AG08395 (cell line): ENCODE measurements at places on chromosomes 2 and 18.

GRCh38 chr18:51537487-51537886 lies 340.0 kb upstream of the MEX3C start:
- no peak for DNase-seq

DNA sequence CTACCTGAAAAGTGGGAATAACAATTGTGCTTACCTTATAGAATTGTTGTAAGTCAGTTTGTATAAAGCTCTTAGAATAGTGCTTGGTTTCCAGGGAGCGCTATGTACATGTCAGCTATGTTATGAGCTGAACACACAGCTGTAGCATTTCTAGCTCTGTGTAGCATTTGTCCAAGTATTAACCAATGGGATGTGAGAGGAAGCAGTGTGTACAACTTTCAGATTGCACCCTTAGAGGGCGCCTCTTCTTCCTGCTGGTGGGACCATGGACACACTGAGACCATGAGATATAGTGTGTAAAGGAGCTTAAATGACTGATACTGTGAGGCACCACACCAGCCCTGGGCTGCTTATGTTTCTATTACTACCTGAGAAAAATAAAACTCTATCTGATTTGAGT lies 380.2 kb downstream of the LNPK start:
- no peak for DNase-seq

DNA sequence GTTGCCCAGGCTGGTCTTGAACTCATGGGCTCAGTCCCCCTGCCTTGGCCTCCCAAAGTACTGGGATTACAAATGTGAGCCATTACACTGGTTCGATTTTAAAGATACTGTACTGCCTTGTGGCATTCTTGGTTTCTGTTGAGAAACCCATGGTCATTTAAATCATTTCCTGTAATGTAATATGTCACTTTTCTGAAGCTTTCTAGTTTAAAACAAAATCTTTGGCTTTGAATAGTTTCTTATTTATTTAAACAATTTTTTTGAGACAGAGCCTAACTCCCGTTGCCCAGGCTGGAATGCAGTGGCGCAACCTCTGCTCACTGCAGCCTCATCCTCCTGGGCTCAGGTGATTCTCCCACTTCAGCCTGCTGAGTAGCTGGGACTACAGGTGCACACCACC lies 8.9 kb downstream of the ZNF512 start:
- DNase-seq = no peak

- no peak for DNase-seq
Observed at GRCh38 chr2:232026910-232027309, 65.4 kb downstream of the DIS3L2 start.

- no peak for DNase-seq
Observed at GRCh38 chr2:156343096-156343939, 10.8 kb upstream of the NR4A2 start.

- no peak for DNase-seq
Observed at GRCh38 chr2:176094349-176094748, 1.8 kb downstream of the HOXD13 start.

DNA sequence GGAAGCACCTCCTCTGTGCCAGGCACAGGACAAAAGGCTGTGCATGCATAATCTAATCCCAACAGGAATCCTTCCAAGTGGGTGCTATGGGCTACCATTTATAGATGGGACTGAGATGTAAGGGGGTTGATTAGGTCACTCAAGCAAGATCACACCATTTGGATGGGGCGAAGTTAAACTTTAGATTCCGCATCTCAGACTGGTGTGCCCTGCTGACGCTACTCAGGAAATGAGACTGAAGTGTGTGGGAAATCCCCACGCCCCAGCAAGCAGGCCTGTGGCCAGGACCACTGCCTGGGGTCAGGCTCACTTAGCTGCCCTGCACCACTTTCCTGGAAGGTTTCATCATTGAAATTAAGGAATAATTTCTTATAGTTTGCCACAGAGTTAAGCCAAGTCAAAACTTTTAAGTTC lies 70.5 kb upstream of the PPP1CB start:
- no peak for DNase-seq

- DNase-seq = no peak
Observed at GRCh38 chr2:96105152-96105915, 11.0 kb downstream of the ADRA2B start.

GRCh38 chr18:41150316-41150715 lies 804.7 kb upstream of the PIK3C3 start:
- no peak for DNase-seq

GRCh38 chr2:231312066-231312465 lies 83.4 kb upstream of the B3GNT7 start:
- DNase-seq = no peak

GRCh38 chr2:7264791-7265190 lies 347.6 kb downstream of the RNF144A start:
- DNase-seq = no peak

GRCh38 chr2:43109261-43109743 lies 117.1 kb downstream of the ZFP36L2 start:
- DNase-seq = no peak

DNA sequence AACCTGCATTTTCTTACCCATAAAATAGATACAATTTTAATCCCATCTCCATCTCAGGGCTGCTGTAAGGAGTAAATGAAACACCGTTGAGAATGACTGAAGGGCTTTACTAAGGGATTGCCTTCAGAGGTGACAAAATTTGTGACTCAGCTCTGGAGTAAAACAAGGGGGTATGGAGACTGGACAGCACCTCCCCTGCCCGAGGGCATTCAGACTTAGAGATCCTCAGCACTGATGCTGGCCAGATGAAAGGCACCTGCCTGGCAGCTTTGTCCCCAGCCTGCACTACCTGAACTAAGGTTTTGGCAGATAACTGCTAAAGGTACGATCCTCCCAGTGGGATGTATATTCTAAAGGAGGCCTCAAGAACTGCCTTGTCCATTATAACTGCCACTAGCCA lies 105.9 kb upstream of the STPG4 start:
- DNase-seq = no peak

- DNase-seq = peak; percentile 47
Observed at GRCh38 chr18:40877096-40877495, 1077.9 kb upstream of the PIK3C3 start.

DNA sequence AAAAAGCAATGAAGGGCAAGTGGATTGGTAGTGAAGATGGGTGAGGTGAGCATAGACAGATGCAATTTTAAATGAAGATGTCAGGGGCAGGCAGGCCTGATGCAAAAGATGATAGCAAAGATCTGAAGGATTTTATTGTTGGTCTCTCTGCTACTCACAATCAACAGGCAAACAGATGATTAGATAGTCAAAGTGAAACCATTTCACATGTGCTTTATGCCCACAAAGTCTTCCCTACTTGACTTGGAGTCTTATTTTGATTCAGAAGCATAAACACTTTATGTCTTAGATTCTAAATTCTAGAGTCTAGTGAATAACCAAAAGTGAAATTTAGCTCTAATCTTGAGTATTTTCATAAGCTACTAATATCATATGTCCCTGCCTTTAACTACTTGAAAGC lies 153.8 kb upstream of the HNRNPA3 start:
- no peak for DNase-seq

DNA sequence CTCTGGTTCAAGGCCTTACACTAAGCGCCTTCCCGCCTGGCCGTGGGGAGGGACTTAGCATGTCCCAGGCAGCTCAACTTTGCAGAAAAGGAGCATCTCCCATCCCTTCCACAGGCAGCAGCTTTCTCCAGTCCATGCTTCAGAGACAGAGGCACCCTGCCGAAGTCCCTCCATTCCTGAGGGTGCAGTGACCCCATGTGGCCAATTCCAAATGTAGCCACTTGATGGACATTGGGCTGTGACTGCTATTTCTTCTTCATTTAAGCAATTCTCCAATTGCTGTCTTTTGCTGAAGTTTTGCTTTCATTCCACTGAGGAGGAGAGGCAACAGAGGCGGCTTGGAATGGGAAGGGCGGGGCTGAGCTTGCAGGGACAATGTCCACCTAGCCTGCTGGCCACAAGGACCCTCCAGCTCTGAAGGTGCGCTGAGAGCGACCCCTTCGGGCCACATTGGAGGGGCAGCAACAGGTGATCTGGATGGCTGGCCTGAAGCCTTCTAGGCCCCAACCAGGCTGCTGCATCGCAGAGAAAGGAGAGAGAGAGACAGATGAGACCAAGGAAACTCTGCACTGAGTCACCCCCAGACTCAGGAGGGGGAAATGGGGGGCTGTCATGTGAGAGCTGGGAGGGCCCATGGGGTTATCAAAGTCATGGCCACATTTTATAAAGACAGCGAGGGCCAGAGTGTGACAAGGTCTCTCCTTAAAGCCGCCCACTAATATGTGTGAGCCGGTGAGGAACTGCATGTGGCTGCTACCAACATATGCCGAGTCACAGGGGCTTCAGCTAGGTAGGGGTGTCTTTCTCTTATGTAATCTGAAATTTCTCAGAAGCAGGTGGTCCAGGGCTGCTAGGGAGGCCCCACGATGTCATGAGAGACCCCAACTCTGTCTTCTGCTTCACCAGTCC lies 61.3 kb downstream of the LONRF2 start:
- peak; percentile 89 for DNase-seq

- DNase-seq = no peak
Observed at GRCh38 chr2:120720231-120720630, 15.4 kb upstream of the GLI2 start.

DNA sequence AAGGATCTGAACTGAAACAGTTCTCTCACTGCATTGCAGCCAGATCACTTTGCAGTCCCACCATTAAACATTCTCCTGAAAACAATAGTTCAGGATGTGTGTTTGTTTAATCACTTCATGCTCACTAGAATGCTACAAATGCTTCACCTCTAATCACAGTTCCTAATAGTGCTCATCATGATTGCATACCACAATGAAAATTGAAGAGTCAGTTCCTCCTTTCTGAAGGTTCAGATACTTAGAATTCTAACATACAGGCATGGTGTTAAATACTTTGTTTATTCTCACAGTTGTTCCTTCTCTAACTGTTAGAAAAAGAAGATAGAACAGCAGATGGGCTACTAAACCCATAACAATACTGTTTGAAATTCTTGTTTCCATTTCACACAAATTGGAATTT lies 622.3 kb upstream of the ACVR2A start:
- no peak for DNase-seq

DNA sequence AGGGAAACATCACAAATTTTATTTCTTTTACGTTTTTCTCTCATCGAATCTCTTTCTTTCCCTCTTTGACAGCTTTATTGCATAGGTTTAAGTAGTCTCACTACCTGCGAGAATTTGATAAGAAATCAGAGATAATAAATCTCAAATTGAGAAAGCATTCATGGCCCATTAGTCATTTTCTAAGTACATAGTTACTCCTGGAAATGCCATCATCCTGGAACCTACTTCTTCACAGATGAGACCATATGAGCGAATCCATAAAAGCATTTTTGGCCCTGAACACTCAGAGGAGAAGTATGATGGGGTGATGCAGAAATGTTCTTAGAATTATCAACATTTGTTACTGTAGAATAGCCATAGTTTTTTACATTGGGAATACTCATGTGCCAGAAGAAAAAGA lies 138.0 kb upstream of the ARHGAP28 start:
- DNase-seq = no peak

DNA sequence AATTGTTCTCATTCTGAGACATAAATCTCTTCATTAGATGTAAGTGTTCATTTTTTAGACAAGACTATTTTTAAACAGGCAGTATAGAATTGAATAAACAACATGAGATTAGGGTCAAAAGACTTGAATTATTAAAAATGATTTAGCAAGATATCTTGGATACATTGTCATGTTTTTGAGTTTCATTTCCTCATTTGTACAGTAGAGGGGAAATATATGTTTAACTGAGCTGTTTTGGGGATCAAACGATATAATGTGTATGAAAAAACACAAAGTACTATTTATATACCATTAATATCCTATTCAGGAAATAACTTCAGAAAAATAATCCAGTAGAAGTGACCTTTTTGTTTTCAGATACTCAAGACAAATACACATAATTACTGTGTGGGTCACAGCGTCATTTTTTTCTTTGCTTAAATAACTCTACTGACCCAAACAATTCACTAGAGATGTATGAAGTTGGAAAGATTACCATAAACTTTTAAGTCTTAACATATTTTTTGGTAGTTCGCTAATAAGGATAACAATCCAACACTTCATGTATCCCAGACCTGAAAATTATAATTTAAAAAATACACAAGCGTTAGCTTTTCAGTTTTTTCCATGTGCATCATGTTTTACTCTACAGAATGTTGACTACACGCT lies 896 bp upstream of the ASXL3 start:
- no peak for DNase-seq

DNA sequence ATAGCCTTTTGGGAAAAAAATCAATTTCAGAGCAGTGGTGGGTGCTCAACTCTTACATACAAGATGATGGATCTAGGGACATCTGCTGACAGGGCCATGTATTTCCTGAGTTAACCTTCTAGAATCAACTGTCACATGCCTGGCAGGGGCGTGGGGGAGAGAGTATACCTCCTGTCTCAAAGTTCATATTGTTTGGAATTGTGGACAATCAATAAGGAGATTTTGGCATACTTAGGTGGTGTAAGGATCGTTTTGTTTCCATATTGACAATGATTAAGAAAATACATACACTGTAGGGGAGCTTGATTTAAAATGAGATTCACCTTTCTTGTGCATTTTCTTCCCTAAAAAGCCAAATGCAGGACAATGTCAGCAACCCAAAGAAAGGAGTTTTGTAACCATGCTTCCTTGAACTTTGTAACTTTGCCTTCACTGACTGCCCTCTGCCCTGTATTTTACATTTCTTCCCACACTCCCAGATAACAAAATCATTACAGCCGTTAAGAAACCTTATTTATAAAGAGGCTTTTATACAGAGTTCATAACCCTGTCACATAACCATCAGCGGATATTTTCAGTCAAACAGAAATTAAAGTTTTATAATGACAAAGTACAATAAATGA lies 88.4 kb downstream of the MEP1B start:
- no peak for DNase-seq

GRCh38 chr2:216690456-216690852 lies 4.9 kb downstream of the IGFBP5 start:
- no peak for DNase-seq

DNA sequence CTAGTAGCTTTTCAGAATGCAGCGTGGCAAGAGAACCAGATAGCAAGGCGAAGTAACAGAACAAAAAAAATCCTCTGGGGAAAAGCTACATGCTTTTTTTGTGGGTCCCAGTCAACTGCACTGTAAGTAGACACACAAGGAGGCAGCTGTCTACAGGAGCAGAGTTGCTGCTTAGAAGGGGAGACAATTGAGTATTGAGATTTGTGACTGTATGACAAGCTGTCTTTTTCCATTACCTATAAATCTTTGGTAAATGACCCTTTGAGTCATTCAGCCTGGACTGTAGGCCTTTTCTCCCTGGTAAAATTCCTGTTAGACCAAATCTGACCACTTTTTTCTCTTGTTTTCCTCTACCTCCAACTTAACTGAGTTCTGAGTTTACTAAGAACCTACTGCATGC lies 144.1 kb upstream of the FOSL2 start:
- DNase-seq = no peak
